ENCODE measurements at places on chromosomes 1 and 21.

DNA sequence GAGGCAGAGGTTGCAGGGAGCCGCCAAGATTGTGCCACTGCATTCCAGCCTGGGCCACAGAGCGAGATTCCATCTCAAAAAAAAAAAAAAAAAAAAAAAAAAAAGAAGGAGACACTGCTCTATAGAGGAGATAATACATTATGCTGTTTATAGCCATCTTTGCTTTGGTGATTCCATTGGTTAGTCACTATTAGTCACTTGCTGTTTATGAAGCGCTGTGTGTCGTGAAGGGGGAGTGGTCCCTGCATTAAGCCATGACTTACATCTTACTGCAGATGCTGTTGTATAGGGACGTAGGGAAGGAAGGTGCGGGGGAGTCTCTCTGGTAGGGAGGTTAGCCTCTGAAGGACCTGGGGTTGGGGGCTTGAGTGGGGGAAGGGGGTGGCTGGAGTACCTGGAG lies 48.3 kb downstream of the HUNK start:
- DNase-seq, result no peak

- DNase-seq, result no peak
Measured at GRCh38 chr1:70042090-70042731, 163.2 kb downstream of the LRRC40 start.

DNA sequence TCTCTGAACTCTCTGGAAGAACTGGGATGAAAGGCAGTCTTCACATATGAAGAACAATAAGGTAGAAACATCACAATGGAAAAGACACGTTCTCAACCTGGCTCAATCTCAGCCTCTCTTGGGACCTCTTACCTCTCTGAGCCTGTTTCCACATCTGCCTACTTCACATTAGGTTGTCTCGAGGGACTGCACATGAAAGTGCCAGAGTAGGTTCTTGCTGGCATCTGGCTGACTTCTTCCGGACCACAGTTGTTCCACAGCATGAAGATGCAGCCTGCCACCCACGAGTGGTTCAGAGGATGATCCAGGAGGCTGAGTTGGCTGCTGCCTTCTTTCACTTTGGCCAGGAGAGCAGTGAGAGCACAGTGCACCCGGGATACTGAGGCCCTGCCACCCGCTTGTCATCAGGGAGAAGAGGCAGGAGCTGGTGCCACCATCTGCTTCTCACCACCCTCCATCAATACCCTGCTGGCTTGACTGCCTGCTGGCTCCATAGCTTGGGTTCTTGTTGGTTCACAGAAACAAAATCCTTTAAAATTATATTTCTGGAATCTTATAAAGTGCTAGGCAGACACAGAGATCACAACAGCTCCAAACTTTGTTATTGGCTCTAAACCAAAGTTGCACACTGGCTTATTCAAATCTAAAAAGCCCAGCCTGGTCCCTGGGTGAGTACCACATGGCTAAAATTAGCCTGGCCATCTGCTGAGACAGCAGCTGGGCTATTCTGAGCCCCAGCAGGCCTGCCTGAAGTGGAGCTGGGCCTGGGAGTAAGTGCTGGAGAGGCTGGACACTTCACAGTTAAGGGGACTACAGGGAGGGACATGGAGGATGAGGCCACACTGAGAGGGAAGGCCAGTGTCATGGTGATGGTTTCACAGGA lies 46.9 kb upstream of the LIN9 start:
- DNase-seq, result no peak

DNA sequence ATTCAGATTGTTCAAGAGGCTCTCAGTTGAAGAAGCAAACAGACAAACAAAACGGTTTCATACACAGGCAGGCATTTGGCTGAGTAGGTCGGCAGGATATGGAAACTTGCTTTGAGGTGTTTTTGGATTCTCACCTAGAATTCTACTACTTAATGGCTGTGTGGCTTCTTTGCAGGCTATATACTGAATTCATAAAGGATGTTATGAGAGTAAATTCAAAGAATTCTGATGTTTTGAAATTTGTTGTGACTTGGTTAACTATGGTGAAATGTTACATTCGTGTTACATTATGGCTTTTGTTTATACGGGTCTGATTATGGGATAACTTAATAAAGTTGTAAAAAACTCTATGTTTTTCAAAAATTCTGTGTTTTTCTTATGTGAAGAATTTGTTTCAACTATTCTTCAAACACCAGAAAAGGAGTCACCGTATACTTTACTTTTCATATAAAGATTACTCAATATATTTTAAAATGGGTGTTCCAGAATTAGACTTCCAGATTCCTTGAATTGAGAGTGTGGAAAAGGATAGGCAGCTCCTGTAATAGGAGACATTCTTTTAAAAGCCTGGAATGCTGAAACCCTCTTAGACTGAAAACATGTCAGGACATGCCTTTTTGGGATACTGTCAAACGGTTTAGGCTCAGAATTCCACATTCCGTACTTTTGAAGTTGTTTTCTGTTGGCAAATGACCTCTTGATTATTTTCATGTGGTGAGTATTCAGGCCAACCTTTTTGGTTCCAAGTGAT lies 8.2 kb upstream of the IRF2BP2 start:
- no peak for DNase-seq

DNA sequence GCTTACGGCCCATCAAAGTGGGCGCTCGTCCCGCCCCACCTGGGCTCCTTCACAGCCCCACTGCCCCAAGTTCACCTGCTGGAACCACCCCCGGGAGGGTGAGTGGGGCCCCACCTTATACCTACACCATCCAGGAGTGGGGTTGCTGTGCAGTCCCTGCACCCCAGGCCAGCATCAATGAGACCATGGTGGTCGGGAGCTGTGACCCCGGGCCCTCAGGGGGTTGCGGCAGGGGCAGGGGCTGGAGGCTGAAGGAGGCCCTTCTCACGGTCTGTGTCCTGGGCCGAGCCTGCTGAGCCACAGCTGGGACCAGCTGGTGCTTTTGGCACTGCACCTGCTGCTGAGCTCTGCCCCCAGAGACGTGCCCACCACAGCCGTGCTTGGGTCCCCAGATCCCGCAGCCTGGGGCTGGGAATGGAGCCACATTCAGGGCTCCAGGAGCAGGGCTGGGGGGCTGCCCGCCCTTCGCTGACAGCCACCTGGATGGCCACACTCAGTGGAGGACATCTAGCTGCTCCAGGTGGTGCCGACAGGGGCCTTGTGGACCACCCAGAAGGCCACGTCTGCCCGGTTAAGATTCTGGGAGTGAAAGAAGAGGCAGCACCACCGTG lies 17.4 kb downstream of the ACTRT2 start:
- DNase-seq, result no peak

GRCh38 chr1:169149555-169150286 lies 43.2 kb downstream of the ATP1B1 start:
- no peak for DNase-seq

GRCh38 chr1:92804721-92805201 lies 19.9 kb upstream of the EVI5 start:
- DNase-seq, result no peak

- no peak for DNase-seq
Measured at GRCh38 chr1:201828217-201828819, 639 bp upstream of the IPO9 start.

GRCh38 chr1:232810856-232811255 lies 5.6 kb downstream of the MAP10 start:
- DNase-seq, result no peak

- DNase-seq, result no peak
Measured at GRCh38 chr21:37461479-37461878, 94.9 kb downstream of the DYRK1A start.

DNA sequence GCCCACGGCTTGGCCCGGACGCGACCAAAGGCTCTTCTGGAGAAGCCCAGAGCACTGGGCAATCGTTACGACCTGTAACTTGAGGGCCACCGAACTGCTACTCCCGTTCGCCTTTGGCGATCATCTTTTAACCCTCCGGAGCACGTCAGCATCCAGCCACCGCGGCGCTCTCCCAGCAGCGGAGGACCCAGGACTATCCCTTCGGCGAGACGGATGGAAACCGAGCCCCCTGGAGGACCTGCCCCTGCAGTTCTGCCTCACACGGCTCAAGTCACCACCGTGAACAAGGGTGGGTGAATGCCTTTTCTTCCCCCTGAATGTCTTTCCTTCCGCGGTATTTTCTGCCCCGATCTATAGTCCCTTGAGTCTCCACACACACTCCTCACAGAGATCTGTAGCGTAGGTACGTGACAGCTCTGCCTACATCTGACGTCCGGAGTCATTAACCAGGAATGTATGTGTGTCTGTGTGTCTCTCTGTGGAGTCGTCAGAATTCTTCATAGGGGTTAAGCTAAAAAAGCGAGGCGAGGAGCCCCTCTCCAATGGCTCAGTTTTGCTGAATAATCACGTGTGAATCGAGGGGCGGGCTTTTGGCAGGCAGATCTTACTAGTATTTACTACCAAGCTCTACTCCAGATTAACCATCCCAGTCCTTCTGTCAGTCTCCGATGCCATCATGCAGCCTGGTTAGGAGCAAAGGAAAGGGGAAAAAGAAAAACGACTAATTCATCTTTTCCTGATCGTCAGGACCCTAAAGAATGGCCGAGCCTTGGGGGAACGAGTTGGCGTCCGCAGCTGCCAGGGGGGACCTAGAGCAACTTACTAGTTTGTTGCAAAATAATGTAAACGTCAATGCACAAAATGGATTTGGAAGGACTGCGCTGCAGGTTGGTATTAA lies at the start of gene CDKN2C:
Gene CDKN2C, plus strand, starts transcription at position 635 of the 898 bp plus-strand sequence. Its CDS starts 124 bp downstream, at position 759.
- no peak for DNase-seq

- no peak for DNase-seq
Measured at GRCh38 chr1:103230061-103230460, 121.7 kb upstream of the COL11A1 start.

DNA sequence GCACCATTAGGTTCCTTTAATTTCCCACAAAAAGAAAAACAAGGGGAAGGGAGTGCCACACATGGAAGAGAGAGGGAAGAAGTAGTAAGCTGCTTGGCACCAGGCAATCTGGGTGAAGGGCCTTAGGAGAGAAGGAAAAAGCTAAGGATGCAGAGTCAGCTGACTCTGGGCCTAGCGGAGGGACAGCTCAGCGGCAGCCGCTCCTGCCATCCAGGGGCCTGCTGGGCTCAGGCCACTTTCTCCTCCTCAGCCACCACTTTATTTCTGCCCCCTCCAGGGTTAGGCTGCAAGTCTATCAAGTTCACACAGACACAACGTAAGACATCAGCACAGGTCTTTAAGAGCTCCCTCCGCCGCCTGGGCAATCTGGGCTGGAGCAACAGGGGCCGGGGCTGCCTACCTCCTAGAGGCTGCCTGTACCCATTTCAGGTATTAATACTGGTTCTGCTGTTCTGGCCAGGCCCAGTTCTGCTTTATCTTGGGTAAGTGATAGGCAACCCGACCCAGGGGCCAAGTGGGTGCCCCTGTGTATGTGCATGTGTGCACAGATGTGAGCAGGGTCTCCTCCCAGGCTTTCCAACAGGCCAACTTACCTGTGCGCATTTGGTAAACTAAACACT lies 53.6 kb downstream of the SLC45A1 start:
- no peak for DNase-seq

DNA sequence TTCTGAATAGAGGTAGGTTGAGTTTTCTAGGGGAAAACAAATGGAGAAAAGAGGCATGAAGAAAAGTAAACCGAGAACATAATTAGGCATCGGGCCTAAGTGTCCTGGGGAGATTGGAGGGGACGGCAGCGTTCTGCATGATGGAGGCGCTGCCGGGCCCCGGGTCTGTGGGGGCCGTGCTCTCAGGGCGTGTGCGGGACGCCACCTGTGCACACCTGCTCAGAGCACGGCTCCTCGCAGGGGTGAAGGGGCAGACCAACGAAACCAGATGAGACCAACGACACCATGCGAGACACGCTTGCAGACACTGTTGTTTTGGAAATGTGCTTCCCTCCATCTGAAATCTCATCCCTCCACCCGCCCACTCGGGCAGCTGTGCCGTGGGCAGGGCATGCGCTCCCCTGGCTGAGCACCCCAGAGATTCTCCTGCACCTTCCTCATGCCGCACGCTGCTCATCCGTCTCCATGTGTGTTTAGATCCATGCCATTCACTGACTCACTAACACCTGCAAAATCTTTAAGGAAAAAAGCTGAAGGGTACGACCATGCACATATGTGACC lies 28.2 kb upstream of the TRAPPC10 start:
- no peak for DNase-seq

DNA sequence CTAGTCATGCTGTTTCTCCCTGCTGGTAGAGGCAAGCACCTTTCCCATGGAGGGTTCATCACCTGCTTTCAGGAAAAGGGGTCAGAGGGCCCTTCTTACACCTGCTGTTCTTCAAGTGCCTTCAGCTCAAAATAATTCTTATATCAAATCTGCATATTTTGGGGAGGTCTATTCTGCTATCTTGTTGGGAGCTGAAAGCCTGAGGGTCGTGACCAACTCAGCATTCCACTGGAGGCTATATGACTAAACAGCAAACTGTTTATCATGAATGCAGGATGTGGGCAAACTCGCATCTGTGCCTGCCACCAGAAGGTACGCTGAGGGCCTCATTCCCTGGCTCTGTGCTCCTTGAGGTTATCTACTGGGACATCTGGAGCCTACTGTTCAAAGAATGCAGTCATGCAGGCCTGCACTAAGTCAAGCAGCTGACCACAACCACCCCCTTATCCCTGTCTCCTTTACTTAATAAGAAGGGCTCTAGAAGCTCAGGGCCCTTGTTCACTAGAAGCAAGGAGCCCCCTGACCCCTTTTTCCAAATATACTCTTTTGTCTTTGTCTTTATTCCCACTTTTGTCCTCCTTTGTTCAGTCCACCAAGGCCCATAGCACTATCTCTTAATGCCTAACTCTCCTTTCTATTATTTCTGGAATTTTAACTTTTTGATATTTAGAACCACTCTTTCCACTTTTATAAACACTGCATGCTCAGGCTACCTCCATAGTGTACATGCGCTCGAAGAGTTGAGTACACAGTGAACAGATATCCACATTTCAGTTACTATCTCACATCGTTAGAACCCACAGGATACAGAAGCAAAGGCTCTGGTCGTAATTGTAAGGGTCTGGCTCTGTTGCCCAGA lies 4.5 kb upstream of the TRIM17 start:
- DNase-seq, result no peak

DNA sequence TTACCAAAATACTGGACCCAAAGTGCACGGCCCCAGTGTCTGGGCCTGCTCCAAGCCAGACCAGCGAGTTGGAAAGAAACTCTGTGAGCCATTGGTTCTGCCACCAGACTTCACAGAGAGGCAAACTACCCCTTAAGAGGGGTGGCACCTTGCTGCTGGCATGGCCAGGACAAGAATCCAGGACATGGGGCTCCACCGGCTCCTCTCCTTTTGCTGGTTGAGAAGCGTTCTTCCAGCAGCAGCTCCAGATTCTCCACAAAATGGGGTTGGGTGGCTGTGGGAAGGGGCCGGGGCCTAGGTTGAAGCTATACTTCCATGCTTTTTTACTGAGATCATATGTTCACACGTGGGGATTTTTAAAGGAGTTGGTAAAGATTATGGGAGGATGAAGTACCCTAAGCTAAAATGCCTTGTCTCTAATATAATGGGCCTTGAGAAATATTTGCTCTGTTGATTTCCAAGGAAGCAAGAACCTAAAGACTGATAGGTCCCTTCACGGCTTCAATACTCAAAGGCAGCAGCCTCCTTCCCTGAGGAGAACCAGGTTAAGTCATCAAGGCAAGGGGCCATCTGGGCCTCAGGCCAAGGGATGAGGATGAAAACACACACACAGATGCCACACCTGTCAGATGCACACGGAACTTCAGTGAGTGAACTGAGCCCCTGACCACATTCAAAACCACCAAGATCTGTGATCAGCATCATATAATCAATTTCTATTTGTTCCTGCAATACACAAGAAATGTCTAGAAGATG lies 3.1 kb downstream of the C1orf198 start:
- no peak for DNase-seq

Measured in stimulated activated CD4-positive, alpha-beta T cell treated with anti-CD3 and anti-CD28 coated beads, Interleukin-1b, Interleukin-23, amount 100 ng/mL, for 24 hours (primary cell).